Sigmoid colon (tissue), 7 donors: ENCODE measurements at places on chromosomes 1 and 21. TPM values are rescaled to one million over a fixed set of nuclear protein-coding genes. Genes with fewer than 3 reads are reported as not detected.

The KRTAP22-1 gene
- total RNA-seq = not detected

The RPE65 gene
- not detected for total RNA-seq

The RAB7B gene
- total RNA-seq = 1.8 TPM

The CLDN8 gene
- not detected for total RNA-seq

The PRDM16 gene
- 0.14 TPM for total RNA-seq

The FAM78B gene
- 2.0 TPM for total RNA-seq

The MEX3A gene
- total RNA-seq = 0.28 TPM

The CDCA8 gene
- total RNA-seq = under 0.01 TPM

The LCE2C gene
- not detected for total RNA-seq

The ANKRD45 gene
- not detected for total RNA-seq

The ACTA1 gene
- not detected for total RNA-seq

The RGSL1 gene
- not detected for total RNA-seq

The RGS8 gene
- 0.54 TPM for total RNA-seq

The WNT3A gene
- total RNA-seq = not detected

The IFFO2 gene
- 18.8 TPM for total RNA-seq

The UBL4B gene
- total RNA-seq = not detected

The NPHS2 gene
- total RNA-seq = not detected

The IL19 gene
- total RNA-seq = not detected

The LCE1D gene
- not detected for total RNA-seq
